ENCODE measurements at places on chromosomes 2 and 18. TPM values are rescaled to one million over a fixed set of nuclear protein-coding genes. Genes with fewer than 3 reads are reported as not detected.

IL1B gene
- total RNA-seq: not detected

DNA sequence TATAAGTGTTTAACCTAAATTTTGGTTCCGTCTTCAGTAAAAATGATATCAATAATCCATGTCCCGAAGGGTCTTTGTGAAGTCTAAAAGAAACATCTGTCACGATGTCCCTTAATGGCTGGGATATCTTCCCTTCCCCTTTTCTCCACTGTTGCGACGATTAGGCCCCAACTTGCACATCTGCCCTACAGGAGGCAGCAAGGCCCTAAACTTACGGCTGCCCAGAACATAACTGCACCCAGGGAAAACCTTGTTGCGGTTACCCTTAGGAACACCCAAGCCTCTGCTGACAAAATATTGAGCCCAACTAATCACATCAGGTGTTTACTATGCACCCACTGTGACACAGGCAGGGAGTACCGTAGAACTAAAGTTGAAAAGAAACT lies 1.3 kb upstream of the SMAD2 start:
- H3K4me3 ChIP-seq: peak overlapping the region; percentile 73
- peak overlapping the region; percentile 95 for H3K27ac ChIP-seq
- 0 out of 2 replicates have a peak, but pooled peaks cover 3% of the 10 kb centered on the region for H3K36me3 ChIP-seq
- peaks cover 44% of the 10 kb centered on the region for H3K4me1 ChIP-seq
- DNase-seq: peak; percentile 19
- no peaks in the 10 kb centered on the region for H3K27me3 ChIP-seq

GRCh38 chr2:46098621-46099062 lies 198.6 kb upstream of the EPAS1 start:
- no peaks in the 10 kb centered on the region for H3K27me3 ChIP-seq
- H3K27ac ChIP-seq: no peak overlapping the region
- no peak overlapping the region for H3K4me3 ChIP-seq
- H3K4me1 ChIP-seq: peaks cover 4% of the 10 kb centered on the region
- H3K36me3 ChIP-seq: peaks cover 8% of the 10 kb centered on the region

DNA sequence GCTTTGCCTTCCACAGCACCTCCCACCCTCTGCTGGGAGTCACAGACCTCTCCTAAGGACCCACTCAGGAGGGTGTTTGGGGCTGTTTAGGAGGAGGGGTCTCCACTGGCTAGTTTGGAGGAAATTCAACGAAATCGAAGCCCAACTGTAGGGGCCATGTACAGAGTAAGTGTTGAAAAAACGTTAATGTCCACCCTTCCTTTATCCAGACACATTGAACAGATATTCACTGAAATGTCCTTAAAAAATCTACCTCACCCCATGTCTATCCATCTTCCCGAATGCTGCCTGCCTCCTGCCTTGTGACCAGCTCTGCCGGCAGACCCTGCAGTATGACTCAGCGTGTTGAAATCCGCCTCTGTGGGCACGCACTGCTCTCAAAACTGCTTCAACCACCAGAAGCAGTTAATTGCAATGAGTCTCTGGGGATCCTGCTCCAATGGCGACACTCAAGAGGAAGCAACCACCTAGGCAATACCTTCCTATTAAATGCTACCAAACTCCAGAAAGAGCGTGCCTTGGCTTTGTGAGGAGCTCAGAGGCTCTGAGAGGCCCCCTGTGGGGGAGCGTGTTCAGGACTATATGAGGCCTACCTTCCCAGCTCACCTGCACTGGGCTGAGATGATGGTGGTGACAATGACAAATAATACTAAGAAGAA lies 61.4 kb upstream of the RTN4 start:
- H3K4me1 ChIP-seq: peaks cover 13% of the 10 kb centered on the region
- no peak for DNase-seq
- H3K27ac ChIP-seq: peak overlapping the region; percentile 90
- no peak overlapping the region for H3K4me3 ChIP-seq

FBLN7 gene
- 0.80 TPM for total RNA-seq

GRCh38 chr2:52537588-52537987 lies 1230.0 kb upstream of the CHAC2 start:
- no peak overlapping the region for H3K27ac ChIP-seq
- H3K36me3 ChIP-seq: no peaks in the 10 kb centered on the region
- no peaks in the 10 kb centered on the region for H3K27me3 ChIP-seq
- no peak for DNase-seq

Data from WTC11 (cell line).